Activated CD4-positive, alpha-beta T cell treated with anti-CD3 and anti-CD28 coated beads, Interleukin-2, amount 50 U/mL, for 24 hours (primary cell): ENCODE measurements at places on chromosomes 16 and 17.

DNA sequence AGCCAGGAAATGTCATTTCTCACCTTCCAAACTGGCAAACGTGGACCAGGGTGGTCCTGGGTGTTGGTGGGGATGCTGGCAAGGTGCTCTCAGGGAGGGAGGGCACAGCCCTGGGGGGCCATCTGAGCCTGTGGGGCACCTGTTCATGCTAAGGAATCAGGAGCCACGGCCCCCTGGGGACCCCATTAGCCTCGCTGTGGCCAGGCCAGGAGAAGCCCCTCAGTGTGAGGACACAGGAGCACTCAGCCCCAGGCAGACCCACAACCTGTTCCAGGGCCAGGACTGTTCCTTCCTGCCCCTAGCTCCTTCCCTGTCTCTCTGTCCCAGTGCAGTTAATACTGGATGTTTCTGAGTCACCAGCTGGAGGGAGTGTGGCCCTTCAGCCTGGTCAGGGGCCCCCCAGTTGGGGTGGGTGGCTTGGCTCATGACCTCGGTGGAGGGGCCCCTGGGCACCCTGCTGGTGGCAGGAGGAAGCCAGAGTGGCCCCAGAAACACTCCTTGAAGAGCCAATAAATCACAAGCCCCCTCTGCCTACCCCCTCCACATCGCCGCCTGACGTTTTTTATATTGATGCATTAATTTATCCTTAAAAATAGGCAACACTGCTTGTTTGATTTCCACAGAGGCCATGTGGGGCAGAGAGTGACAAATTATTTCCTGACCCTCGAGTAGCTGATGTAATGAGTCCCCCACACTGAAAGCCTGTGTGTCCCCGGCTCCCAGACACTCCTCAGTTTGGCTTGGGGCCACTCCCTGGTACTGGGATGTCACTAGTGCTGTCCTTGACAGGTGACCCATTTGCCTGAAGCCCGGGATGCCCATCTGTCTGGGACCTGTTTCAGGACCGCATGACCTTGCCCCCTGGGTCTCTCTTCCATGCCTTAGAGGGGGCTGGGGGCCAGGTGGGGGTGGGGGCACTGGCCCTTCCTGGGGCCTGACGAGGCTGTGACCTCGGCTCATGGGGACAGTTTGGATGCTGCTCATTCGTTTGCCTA lies 22.3 kb downstream of the ACTG1 start:
- no peak for DNase-seq

DNA sequence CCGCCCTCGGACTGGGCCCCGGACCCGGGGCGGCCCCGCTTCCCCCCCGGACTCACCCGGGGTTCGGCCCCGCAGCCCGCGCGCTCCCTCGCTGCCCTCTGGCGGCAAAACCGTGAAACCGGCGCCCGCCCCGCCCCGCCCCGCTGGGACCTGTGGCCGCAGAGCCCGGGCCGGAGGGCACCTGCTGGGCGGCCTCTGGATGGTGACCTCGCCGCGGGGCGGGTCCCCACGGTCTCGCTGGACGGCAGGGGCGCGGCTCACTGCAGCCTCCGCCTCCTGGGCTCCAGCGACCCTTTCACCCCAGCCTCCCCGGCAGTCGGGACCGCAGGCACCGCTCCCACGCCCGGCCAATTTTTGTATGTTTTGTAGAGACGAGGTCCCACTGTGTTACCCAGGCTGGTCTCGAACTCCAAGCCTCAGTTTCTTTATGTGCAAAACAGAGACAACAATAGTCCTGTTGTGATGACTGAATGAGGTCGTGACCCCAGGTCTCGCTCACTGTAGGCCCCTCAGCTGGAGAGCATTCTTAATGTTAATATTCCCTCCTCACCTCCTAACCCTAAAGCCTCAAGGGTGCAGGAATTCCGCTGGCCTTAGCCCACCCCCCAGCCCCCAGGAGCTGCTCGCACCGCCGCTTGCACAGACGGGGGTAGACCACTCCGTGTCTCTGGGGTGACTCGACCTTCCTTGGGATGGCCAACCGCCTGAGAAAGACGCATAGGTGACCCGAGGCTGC lies 33.7 kb upstream of the RPH3AL start:
- DNase-seq, result peak; percentile 61

GRCh38 chr17:46046957-46047356 lies 47.9 kb downstream of the STH start:
- DNase-seq, result no peak

GRCh38 chr16:22075043-22075757 lies 17.1 kb upstream of the VWA3A start:
- DNase-seq, result no peak
